ENCODE measurements at places on chromosomes 4 and X.

DNA sequence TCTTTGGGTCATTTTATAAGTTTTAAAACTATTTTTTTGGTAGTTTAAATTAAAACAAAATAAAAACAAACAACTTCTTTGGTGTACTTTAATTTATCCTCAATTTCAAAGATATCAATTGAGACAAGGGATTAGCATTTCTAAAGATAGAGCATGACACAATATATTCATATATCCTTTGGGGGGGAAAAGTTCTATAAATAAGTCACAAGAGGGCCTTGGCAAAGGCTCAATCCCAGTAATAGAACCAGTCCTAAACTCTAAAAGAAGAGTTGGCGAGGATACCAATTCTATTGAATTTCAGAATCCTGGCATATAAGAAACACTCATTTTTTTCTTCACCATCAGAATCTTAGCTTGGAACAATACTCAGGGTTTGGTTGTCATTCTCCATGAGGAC lies 89.7 kb downstream of the COL4A6 start:
- DNase-seq: no peak

DNA sequence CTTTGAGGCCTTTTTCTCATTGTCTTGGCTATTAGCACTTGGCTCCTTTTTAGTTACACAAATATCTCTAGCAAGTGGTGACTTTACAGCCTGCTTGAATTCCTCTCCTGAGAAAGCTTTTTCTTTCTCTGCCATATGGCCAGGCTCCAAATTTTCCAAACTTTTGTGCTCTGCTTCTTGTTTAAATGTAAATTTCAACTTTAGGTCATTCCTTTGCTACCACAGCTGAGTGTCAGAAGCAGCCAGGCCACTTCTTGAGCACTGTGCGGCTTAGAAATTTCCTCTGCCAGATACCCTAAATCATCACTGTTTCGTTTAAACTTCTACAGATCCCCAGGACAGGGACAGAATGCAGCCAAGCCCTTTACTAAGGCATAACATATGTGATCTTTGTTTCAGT lies 222.4 kb downstream of the FBXO8 start:
- DNase-seq: no peak

DNA sequence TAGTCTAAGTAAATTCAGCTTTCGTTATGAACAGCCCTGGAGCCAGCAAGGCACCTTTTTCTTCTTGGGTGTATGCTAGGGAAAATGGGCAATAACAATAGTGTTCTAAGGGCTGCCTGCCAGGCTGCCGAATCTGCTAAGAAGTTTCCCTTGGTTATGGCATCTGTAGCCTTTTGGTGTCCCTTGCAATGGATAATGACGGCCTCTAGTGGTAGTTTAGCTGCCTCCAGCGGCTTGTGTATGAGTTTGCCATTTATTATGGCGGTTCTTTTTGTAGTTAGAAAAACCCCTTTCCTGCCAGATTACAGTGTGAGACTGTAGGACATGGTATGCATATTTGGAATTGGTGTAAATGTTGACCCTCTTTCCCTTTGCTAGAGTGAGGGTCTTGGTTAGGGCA lies 78.9 kb upstream of the SPIN4 start:
- DNase-seq: no peak

DNA sequence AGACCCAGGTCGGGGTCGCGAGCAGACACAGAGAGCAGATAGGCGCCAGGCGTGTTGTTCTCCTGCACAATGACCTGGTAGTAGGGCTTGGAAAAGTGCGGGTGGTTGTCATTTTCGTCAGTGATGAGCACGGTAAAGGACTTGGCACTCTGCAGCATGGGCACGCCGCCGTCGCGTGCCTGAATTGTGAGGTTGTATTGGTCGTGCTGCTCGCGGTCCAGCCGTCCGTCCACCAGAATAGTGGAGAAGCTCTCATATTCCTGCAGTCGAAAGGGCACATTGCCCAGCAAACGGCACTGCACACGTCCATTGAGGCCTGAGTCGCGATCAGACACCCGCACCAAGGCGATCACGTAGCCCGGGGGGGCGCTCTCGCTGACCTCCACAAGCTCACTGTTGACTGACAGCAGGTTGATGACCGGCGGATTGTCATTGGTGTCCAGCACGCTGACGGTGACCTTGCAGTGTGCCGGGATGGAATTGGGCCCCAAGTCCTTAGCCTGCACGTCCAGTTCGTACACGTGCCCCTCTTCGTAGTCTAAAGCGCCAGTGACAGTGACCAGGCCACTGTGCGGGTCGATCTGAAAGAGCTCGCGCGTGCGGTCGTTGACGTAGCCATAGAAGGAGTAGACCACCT lies 2.8 kb downstream of the PCDH19 start:
- DNase-seq: no peak

- no peak for DNase-seq
Measured at GRCh38 chrX:2489446-2490445, 11.0 kb downstream of the DHRSX start.

- no peak for DNase-seq
Measured at GRCh38 chrX:71282514-71283402, 677 bp upstream of the NONO start.

All from neural crest cell (in vitro differentiated cells).